ENCODE measurements at places on chromosomes 7 and 10.

DNA sequence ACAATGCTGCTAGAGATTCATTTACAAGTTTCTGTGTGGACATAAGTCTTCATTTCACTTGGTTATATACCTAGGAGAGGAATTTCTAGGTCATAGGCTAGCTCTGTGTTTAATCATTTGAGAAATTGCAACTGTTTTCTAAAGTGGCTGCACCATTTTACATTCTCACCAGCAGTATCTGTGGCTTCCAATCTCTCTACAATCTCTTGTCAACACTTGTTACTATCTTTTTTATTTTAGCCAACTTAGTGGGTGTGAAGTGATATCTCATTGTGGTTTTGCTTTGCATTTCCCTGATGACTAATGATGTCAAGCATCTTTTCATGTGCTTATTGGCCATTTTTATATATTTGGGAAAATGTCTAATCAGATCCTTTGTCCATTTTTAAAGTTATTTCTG, 53.0 kb upstream of the DRGX start:
- no peak for DNase-seq

DNA sequence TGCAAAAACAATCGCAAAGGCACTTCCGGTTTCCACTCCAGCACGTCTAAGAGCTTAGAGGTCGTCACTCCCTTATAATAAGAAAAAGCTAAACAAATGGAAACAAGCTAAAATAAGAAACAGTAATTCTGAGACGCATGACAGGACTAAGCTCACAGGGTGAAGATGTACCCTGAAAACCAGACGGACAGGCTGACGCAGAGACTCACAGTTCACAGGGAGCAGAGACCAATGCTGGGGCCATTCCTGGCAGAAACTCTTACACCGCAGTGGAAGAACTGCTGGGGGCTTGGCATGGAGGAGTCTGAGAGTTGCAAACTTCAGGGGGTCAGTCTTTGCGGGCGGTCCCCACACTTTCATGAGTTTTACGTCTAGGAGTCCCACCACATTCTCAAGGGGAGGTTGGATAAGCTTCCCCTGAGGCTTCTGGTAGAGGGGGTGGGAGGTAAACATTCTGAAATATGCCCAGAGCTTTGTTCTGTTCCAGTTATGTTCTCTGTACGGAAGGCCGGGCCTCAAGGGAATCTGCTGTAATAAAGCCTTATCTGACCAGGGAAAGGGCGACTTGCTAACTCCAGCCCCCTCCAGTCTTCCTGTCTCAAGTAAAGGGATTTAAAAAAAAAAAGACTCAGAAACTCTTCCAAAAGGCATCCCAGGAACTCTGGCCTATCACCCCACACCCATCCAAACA, 47.8 kb downstream of the BRI3 start:
- DNase-seq, result no peak

DNA sequence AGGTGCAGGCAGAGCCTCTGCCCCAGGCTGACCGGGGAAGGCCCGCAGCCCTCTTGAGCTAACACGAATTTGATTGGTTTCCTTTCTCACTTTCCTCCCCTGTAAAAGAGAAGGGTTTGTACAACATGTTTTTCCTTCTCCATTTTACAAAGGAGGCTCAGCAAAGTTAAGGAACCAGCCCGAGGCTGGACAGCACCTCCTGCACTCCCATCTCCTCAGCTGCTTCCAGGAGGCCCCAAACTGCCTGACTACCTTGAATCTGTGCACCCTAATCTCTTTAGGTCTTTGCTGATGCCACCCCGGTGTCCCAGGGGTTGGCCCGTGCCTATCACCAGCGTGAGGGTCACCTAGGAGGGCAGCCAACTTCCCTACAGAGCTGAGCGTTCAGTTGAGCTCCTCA, 4.2 kb downstream of the ALKBH4 start:
- DNase-seq, result no peak

DNA sequence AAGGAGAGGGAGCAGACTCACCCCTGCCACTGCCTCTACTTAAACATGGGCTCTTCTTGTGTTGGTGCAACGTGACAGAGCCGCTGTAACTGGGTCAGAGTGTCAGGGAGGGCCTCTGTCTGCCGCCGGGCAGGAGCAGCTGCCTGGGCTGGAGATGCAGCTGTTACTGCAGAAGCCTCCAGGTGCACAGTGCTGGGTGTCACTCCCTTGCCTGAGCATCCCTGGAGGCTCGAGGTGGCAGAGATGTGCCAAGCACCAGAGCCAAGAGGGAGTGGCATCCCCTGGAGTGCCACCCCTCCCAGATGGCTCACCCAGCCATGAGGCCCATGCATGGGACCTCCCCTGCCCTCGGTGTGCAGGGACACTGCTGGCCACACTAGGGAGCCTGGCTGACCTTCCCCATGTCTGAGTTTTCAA, 145.7 kb downstream of the PRPF18 start:
- DNase-seq, result no peak

GRCh38 chr10:5910323-5911100, 20.5 kb downstream of the FBH1 start:
- DNase-seq, result no peak

- DNase-seq, result no peak
Observed at GRCh38 chr10:55628260-55628701, 732.8 kb downstream of the ZWINT start.

DNA sequence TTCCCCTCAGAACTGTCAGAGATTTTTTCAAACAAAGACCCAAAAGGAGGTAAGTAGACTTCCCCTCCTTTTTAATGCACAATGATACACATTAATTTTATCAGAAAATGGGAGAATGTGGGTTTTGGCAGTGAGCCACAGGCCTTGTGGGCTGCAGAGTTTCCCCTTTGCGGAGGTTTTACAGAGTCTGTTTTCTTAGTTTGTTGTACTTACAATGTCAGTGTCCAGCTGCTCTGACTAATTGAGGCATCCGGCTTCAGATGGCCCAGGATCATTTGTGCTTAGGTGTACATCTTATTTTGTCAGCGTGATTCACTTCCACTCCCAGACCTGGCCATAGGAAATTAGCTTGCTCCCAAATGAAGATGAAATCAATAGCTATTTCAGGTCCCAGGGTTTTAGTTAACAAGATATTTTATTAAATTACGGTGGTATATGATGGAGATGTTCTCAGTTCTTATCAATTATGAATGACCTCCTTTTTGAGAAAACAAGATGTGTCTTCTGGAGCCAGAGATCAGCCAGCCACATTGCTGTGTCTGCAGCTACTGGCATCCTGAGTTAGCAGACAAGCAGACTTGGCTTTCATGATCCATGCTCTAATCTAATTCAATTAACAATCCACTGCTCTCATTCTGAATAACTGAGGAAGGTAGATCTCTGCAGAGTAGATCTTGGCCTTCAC, 1086.6 kb upstream of the SORCS1 start:
- DNase-seq, result no peak

DNA sequence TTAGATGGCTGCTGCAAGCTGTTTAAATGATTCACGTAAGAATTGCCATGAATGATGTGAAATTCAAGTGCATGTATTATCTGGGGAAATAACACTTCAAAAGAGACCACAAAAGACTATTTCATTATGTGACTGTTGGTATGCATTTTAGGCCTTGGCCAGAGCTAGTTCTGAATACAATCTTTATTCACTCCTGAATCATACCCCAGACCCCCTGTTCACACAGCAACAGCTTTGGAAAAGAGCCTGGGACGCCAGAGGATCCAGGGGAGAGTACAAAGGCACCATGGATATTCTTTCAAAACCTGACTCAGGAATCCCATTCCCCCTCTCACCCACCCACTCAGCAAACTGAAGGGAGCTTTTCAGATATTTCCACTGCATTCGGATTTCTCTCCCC, 377.1 kb upstream of the DPP6 start:
- DNase-seq, result no peak

DNA sequence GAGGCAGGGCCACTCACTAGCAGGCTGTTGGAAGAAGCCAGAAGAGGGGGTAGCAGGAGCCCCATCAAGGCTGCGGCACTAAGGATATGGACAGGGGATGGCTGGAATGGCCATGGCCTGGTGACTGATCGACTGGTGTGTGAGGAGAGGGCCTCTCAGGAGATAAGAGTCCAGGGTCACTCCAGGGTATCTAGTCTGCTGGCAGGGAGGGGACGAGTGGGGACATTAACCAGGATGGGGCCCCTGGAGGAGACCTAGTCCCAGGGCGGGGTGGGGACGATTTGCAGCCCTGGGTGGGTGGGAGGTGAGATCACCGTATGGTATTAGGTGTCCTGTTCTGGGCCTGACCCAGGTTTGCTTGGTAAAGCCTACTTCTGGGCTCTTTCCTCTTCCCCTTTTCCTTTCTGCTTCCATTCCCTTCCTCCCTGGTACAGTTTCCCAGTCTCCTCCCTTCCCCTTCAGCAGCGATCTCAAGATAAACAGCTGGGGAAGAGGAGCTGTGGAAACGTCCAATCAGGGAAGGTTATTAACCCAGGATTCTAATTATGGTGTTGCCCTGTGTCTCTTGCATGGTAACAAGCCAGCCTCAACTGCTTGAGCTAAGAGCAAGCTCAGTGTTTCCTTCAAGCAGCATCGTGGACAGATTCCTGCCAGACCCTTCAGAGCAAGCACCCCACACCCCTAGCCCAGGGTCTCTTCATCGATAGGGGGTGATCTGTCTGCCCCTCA, 233.2 kb downstream of the RPS24 start:
- DNase-seq, result no peak

DNA sequence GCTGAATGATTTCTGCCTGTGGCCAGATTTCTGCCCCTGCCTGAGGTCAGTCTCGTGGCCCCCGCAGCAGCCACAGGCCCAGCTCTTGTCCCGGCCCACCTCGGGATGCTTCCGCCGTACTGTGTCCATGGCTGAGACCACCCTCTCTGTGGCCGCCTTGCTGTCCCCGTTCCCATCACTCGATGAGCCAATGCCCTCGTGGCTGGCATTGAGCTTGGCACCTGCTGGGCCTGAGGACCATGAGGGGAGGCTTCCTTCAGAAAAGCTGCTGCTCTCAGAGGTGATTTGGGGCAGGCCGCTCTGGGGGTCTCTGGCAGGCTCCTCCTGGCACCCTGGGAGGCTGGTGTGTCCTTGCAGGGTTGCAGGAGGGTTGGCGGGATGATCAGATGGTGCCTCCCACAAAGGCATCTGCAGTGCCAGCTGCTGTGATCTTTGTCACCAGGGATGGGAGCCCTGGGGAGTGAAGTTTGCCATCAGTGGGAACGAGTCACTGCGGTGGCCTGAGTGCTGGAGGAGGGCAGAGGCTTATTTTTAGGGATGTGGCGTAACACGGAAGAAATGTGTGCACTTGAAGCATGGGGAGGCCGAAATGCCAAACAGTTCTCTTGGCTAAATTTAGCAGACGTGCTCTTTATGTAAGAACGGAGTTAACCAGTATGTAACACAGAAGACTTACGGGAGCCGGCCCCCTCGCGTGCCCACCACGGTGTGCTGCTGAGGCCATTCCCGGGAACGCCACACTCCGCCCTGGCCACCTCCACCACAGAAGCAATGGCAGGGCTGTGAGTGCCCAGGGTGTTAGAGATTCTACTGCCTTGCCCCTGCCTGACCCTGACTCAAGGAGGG, 47.7 kb downstream of the VIPR2 start:
- DNase-seq, result peak; percentile 5

DNA sequence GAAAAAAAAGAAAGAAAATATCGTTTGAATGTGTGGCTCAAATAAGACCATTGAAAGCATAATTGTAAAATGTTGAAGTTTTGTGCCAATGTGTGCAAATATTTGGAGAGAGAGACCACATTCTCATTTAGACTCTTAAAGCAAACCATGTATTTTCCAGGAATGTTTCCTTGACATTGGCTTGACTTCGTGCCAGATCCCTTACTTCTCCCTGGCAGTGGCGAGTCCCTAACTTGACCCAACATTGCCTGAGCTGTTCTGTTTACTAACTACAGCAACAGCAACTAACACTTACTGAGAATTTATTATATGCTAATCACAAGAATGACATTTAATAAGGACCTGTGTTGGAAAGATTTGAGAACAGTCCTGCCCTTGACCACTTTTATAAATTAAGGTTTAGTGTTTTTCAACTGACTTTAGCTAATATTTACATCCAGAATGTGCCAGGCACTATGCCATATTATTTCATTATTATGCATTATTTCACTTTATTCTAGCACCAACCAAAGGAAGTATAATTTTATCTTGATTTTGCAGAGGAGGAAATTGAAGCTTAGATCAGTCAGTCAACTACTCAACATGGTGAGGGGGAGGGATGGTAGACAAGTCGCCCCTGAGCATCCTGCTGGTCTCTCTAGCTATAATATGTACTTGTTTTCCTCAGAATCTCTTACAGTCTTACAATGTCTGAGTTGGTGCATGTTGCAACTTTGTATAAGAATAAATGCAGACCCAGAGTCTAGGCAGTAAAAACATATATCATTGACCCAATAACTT, 29.7 kb downstream of the ZNF467 start:
- no peak for DNase-seq

GRCh38 chr10:97566336-97566996, 6.1 kb upstream of the ANKRD2 start:
- DNase-seq, result no peak

Measured in body of pancreas (tissue), 4 donors.